Substantia nigra (tissue), 51 donors: ENCODE measurements at places on chromosomes 16 and 17.

- DNase-seq, result no peak
Measured at GRCh38 chr17:75036643-75037268, 10.0 kb downstream of the ATP5PD start.

DNA sequence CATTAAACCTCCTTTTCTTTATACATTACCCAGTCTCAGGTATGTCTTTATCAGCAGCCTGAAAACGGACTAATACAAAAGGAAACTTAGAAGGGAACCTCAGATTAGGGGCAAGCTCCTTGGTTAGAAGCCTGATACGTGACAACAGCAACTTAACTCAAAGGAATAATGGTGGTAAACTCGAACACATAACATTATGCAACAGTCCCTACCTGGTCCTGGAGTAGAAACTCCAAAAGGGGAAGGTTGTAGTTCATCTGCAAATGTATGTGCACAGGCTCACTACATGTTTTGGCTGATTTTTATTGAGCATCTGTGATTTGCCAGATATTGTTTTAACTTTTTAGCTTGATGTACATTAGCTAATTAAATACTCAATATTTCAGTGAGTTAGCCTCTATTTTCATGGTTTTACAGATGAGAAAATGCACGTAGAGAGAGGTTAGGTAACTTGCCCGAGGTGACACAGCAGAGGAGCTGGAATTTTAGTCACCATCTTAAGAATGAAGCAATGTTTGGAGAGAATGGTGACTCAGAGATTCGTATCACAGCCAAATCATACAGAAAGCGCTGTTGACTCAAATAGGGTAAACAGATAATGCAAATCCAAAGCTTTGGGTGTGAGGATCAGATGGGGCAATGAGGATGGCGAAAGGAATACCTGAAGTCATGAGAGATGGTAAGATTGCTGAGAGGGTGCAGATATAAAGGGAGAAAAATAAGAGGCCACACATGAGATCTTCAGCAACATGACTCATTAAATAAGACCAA is 194.9 kb upstream of the RBFOX1 start:
- DNase-seq, result no peak

DNA sequence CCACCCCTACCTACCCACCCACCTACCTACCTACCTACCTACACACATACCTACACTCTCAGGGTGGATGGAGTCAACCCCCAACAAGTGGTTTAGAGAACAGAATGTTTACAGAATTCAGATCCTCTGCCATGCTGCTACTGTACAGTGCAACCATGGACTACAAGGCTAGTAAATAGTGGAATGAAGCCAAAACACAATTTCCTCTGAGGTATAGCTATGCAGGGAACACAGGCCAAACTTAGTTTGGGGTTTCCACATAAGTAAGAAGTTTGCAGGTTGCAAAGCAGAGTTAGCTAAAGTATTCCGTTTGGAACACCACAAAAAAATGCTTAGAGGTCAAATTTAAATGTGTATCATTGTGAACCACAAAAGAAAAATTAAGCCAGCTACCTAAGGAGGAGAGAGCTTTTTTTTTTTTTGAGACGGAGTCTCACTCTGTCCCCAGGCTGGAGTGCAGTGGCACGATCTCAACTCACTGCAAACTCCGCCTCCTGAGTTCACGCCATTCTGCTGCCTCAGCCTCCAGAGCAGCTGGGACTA is 2.7 kb upstream of the AP1G1 start:
- no peak for DNase-seq

GRCh38 chr17:80960037-80960796 is 31.4 kb upstream of the CHMP6 start:
- no peak for DNase-seq

DNA sequence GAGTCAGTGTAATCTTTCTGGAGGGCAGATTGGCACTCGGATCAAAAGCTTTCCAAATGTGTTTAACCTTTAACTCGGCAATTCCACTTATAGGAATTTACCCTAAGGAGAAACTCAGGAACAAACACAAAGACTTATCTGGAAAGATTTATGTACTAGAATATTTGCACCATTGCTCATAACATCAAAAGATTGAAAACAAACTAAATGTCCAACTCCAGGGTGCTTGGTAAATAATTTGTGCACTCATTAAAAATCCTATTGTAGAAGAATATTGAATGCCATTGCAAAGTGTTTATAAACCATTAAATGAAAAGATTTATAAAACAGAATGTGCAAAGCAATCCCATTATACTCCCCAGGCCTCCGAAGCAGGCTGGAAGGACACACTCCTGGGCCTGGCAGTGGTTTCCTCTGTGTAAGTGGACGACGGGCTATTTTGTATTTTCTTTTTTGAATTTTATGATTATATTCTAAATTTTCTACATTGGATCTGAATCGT is 18.7 kb upstream of the RBFOX3 start:
- no peak for DNase-seq

- no peak for DNase-seq
Measured at GRCh38 chr17:65548269-65548969, 13.0 kb downstream of the AXIN2 start.

- no peak for DNase-seq
Measured at GRCh38 chr16:68834550-68834949, 8.8 kb upstream of the TANGO6 start.
